HFF-Myc (cell line): ENCODE measurements at places on chromosomes 13 and 19.

DNA sequence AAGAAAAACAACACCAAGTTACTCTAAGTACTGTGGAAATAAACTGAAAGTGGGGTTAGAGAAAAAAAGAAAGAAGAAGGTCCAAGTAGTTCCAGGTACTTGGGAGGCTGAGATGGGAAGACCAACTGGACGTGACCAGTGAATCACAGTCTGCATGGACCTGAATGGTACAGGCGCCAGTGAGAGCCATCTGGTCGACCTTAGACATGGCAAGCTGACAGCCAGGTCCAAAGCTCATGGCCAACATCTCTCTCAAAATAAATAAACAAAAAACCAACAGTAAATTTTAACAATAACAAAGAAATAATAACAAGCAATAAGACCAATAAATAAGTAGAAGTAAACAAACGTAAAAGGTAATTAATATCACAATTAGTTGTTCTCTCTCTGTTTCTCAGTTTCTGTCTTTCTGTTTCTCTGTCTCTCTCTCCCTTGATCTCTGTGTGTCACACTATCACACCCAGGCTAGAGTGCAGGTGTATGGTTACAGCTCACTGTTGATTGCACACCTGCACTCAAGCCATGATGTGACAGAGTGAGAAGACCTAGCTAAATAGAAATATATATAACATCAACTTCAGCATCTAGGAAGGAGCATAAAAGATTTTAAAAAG, 31.6 kb upstream of the ZNF724 start:
- DNase-seq, result no peak

- no peak for DNase-seq
Observed at GRCh38 chr13:27354379-27354778, 70.0 kb upstream of the GTF3A start.

DNA sequence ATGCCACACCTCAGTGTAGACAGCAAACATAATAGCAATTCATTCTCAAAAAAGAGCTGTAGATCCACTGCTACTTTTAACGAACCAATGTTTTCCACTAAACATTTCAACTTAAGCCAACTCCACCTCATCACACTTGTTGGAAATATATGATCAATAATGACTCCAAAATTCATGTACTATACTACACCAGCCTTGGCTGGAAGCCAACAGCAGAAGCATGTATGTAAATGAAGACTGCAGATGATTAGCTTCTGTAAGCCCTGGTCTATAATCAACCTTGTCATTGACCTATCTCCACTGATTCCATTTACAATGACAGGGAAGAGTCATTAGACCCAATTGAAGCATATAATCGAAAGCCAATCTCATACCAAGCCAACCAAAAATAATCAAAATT, 71.7 kb downstream of the STK24 start:
- no peak for DNase-seq

GRCh38 chr19:11797491-11797890, 832 bp upstream of the ZNF491 start:
- DNase-seq, result peak; percentile 80

DNA sequence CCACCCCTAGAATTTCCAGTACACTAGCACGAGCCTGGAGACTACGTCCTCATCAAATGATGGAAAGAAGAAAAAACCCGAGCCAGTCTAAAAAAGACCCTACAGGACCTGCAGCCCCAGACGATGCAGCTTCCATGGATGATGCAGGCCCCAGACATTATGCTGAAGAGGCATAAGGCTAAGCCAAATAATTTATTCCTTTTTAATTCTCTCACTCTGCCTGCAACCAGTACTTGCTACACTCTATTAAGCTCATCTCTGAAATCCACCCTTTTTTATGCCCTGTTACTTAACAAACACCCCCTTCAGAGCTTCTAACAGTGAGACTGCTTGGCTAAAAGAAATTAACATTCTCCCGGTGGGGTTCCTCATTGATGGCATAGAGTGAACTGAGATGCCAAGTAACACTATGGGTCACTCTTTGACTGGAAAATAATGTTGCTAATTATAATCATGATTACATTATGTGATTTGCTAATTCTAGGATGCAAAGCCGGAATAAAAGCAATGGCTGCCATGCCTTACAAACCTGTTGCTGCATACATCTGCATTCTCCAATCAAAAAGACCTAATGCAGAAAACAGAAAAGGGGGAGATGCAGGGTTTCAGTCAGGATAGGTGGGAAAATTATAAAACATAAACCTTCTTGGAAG, 1462.4 kb downstream of the UQCRFS1 start:
- no peak for DNase-seq

DNA sequence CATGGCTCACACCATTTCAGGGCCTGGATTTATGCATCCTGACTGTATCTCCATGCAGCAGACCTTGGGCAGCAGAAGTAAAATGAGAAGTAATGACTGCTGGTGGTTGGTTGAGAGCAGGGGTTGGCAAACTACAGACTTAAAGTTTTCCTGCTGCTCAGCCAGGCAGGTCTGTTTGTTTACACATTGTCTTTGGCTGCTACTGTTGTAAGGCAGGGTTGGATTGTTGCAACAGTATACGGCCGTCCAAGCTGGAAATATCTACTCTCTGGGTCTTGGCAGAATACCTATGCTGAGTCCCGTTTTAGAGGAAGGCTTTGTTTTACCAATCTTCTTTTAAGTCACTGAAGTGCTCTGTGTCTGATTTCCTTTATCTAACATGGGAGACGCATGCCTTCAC, 13.5 kb downstream of the SNRNP70 start:
- no peak for DNase-seq

DNA sequence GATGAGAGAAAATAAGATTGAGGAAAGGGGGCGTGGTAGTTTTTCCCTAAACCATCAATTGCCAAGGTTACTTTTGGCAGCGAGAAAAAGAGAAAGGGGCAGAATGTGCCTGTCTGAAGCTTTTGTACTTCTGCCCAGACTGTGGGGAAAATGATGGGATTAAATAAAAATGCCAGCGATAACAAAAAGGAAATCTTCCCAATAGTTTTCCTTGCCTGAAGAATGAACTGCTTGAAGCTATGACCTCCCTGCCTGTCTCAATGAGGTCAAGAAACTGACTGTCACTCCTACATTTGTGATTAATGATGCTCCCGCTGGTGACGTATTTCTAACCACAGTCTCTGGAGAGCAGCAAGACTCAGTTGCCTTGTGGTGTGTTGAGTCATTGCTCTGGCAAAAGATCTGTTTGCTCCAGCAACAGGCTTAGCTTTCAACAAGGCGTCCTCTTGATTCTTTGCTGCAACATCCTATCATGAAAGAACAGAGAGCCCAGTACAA, 1051.5 kb downstream of the DIAPH3 start:
- peak; percentile 2 for DNase-seq

DNA sequence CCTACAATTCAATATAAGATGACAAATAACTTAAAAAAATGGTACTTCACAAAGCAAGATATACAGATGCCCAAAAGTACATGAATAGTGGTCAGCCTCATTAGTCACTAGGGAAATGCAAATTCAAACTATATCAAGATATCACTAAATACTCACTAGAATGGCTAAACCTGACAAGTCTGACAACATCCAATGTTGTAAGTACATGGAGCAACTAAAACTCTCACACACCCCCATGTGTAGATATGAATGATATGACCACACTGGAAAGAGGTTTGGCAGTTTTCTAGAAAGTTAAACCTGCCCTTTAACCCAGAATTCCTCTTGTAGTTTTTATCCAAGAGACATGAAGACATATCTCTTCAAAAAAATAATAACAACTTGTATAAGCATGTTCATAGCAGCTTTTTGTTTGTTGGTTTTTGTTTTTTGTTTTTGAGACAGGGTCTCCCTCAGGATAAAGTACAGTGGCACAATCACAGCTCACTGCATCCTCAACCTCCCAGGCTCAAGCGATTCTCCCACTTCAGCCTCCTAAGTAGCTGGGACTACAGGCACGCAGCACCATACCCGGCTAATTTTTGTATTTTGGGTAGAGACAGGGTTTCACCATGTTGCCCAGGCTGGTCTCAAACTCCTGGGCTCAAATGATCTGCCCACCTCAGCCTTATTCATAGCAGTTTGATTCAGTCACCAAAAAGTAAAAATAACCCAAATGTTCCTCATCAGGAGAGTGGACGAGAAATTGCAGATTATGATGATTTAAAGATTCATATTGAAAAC, 55.1 kb downstream of the RFX2 start:
- DNase-seq, result no peak

- DNase-seq, result no peak
Observed at GRCh38 chr13:41970022-41970421, 9.1 kb upstream of the VWA8 start.

DNA sequence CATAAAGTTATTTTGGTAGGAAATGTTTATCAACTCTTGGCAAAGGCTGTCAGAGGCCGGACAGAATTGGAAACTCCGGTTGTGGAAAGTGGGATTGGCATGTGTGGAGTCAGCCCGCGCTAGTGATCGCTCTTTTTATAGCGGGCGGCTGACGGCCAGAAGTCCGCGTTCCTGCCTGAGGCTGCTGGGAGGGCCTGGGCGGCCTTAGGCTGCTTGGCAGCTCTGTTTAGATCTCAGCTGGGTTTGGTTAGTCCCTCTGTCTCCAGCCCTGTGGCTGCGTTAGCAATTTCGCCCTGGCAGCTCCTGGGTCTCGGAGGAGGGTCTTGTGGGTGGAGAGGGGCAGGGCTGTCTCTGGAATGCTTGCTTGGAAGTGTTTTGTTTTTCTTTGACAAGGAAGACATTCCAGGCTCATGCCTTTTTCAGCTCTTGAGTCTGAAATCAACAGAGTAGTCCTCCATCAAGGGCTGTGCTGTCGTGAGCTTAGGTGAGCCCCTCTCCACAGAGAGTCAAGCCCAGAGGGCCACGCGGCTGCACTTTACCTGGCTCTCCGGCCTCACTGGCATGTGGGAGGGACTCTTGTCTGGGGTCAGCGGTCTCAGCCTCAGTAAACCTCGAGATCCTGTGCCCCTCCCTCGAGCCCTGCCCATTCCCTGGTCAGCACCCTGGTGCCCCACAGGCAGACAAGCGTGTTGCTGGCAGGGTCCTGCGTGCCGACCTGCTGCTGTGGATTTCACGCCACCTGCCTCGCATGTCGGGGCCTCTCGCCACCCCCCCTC, 22.5 kb downstream of the DOT1L start:
- peak; percentile 74 for DNase-seq

DNA sequence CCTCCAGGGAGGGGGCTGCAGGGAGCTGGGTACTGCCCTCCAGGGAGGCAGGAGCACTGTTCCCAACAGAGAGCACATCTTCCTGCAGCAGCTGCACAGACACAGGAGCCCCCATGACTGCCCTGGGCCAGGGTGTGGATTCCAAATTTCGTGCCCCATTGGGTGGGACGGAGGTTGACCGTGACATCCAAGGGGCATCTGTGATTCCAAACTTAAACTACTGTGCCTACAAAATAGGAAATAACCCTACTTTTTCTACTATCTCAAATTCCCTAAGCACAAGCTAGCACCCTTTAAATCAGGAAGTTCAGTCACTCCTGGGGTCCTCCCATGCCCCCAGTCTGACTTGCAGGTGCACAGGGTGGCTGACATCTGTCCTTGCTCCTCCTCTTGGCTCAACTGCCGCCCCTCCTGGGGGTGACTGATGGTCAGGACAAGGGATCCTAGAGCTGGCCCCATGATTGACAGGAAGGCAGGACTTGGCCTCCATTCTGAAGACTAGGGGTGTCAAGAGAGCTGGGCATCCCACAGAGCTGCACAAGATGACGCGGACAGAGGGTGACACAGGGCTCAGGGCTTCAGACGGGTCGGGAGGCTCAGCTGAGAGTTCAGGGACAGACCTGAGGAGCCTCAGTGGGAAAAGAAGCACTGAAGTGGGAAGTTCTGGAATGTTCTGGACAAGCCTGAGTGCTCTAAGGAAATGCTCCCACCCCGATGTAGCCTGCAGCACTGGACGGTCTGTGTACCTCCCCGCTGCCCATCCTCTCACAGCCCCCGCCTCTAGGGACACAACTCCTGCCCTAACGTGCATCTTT, 7.8 kb upstream of the CEACAM5 start:
- DNase-seq, result no peak

DNA sequence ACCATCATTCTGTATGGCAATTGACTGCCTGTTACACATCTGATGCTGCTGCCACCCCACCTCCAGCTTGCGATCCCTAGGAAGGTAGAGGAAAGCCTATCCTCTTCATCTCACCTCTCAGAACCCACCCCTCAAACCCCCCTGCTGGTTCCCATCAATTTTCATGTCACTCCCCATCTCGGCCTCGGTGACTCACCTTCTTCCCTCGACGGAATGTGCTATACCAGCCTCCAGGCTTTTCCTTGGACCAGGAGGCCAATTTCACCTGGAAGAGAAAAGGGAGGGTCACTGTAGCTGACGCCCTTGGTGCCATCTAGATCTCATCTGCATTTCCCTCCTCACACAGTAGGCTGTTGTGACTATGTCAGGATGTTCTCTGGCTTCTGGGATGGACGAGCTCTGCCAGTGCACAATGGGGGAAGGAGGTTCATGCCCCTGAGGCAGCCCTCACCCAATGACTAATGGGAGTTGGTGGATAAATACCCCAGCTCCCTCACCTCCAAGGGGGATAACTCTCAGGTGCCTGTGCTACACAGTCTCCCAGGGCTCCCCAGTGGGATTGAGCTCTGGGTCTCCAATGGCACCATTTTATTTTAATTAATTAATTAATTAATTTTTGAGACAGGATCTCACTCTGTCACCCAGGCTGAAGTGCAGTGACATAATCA, 26.4 kb upstream of the OLFM2 start:
- no peak for DNase-seq

GRCh38 chr19:39475748-39476147, 4.9 kb upstream of the TIMM50 start:
- DNase-seq, result no peak

GRCh38 chr19:13507053-13507611, 853 bp upstream of the CACNA1A start:
- no peak for DNase-seq

GRCh38 chr13:33260168-33261098, 25.1 kb downstream of the STARD13 start:
- no peak for DNase-seq

- no peak for DNase-seq
Observed at GRCh38 chr13:46720189-46720588, 76.8 kb downstream of the ESD start.

- no peak for DNase-seq
Observed at GRCh38 chr13:49146950-49147355, 73.2 kb upstream of the MLNR start.

- DNase-seq, result no peak
Observed at GRCh38 chr13:58655086-58655485, 1023.5 kb downstream of the PCDH17 start.

DNA sequence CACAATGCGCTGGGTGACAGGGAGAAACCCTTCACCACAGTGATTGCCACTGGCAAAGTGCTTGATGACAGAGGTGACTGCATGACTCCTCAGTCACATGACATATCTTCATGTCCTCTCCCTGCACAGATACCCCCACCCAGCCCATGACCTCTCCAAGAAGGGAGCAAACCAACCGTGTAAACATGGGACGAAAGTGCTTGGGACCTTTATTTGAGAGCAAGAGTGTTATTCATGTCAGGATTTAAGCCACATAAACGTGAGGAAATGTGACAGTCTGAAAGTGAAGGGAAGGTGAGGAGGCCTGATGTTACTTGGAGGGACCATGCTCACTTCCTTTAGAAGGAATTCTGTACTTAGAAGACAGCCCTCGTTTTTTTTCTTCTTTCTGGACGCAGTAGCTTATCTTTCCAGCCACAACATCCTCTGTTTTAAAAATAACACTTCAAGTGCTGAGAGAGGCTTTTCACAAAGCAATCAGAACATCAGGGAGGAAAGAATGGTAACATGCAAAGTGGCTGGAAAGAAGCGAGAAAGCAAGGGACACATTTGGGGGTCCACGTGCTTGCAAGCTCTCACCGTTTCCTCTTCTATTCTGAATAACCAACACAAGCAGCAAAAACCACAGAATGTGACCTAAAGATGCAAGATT, 35.6 kb downstream of the EPS15L1 start:
- DNase-seq, result no peak
